ENCODE measurements at places on chromosomes 4 and X. TPM values are rescaled to one million over a fixed set of nuclear protein-coding genes. Genes with fewer than 3 reads are reported as not detected.

DNA sequence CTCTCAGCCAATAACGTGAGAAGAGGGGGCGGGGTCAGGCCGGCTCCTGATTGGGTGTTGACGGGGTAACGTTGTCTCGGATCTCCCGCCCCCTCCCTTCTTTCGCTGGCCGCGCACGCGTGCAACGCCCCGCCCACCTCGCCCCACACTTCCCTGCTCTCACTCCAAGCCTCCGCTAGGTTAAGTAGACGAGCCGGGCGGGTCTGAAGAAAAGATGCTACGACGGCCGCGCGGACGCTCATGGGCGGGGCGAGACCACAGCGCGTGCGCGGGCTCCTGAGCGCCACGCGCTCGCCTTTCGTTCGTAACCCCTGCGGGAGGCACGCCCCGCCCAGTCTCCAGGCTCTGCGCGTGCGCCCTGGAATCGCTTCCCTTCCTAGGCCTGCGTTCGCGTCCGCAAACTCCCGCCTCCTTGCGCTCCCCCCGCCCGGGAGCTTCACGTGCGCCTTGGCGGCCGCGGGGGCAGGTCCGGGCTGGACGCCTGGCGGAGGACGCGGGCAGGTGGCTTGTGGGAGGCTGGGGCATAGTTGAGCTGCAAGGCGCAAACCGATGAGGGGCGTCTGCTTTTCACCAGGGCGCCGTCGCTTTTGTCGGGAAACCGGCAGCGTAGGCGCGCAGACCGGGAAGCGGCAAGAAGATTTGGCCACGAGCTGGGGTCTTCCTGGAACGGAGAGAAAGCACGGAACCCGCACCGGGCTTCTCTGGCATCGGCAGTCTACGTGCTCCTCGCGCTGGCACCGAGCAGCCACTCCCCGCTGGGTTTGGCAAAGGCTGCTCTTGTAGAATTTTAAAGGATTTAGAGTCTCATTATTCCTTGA is 467 bp upstream of the PGRMC2 start:
- peaks cover 31% of the 10 kb centered on the region for H3K4me1 ChIP-seq
- H3K27me3 ChIP-seq: peaks cover 2% of the 10 kb centered on the region

DNA sequence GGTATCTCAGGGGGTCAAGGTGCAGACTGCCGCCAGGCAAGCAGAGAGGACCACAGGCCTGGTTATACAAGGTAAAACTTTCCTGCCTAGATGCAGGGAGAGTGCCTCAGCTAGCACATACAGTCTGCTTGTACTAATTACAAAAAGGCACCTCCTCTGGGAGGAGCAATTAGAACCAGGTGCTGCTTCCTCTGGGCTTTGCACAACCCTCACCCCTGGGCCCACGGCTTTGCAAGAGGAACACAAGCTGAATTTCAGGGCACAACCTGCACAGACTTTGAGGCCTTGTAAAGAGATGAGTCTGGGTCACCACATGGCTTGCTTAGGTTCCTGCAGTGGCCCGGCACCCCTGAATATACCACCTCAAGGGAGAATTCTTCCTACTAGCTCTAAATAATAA is 9.2 kb upstream of the CITED1 start:
- DNase-seq: no peak
- H3K4me3 ChIP-seq: no peak overlapping the region
- H3K27ac ChIP-seq: no peak overlapping the region

DNA sequence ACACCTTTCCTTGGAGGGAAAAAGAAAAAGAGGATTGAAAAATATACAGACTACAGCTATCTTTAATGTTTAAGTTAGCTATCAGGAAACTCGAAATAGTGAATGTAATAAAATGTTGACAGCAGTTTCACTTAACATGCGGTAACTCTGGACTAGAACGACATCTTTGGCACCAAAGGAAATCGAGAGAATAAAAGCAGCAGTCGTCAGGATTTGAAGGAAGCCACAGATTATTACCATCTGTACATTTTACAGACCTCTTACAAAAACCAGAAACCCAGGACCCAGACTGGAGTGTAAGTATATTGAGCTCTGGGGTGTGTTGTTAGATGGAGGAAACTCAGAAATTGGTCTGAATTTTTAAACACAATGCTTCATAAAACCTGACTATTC is 51.6 kb upstream of the STOX2 start:
- peaks cover 9% of the 10 kb centered on the region for H3K27me3 ChIP-seq
- no peak for DNase-seq
- no peak overlapping the region for H3K4me3 ChIP-seq
- H3K4me1 ChIP-seq: no peaks in the 10 kb centered on the region

- no peaks in the 10 kb centered on the region for H3K4me1 ChIP-seq
- DNase-seq: no peak
- no peak overlapping the region for H3K27ac ChIP-seq
- no peaks in the 10 kb centered on the region for H3K36me3 ChIP-seq
- no peaks in the 10 kb centered on the region for H3K27me3 ChIP-seq
Observed at GRCh38 chr4:138542191-138542776, 300.1 kb upstream of the SLC7A11 start.

GRCh38 chrX:101595739-101596419 is 21.9 kb downstream of the ARMCX6 start:
- no peak overlapping the region for H3K4me3 ChIP-seq
- H3K4me1 ChIP-seq: no peaks in the 10 kb centered on the region
- H3K27me3 ChIP-seq: peaks cover 14% of the 10 kb centered on the region

GRCh38 chrX:2517055-2517454 is 16.3 kb upstream of the DHRSX start:
- H3K4me3 ChIP-seq: no peak overlapping the region
- no peak overlapping the region for H3K27ac ChIP-seq
- H3K27me3 ChIP-seq: peaks cover 6% of the 10 kb centered on the region
- DNase-seq: no peak
- H3K36me3 ChIP-seq: no peaks in the 10 kb centered on the region

DNA sequence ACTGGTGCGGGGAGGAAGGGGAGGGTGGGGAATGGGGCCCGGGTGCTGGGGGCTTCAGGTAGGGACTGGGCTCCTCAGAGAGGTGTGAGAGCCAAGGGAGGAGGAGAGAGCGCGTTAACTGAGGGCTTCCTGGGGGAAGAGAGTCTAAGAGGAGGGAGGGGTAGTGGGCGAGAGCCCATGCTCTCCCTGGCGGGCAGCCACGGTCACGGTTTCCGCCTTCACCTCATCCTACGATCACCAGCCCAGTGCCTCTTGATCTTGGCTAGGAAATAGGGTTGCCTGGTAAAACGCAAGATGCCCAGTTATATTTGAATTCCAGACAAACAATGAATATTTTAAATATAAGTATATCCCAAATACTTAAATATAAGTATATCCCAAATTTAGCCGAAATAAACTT is 60.8 kb upstream of the GRPEL1 start:
- H3K27ac ChIP-seq: no peak overlapping the region
- no peak for DNase-seq
- no peaks in the 10 kb centered on the region for H3K27me3 ChIP-seq
- H3K4me3 ChIP-seq: no peak overlapping the region
- H3K4me1 ChIP-seq: no peaks in the 10 kb centered on the region
- no peaks in the 10 kb centered on the region for H3K36me3 ChIP-seq

DNA sequence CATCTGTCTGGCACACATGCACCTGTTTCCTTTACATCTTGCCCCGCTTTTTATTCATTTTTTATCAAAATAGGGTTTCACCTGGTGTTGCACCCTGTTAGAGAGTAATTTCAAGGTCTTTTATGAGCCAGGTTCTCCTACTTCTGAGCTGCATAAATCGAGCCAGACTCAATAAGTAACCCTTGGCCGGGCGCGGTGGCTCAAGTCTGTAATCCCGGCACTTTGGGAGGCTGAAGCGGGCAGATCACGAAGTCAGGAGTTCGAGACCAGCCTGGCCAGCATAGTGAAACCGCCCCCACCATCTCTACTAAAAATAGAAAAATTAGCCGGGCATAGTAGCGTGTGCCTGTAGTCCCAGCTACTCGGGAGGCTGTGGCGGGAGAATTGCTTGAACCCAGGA is 1.0 kb upstream of the PPP2R3B start:
- H3K4me3 ChIP-seq: peak overlapping the region; percentile 83
- H3K27me3 ChIP-seq: no peaks in the 10 kb centered on the region
- peaks cover 6% of the 10 kb centered on the region for H3K36me3 ChIP-seq
- peak overlapping the region; percentile 93 for H3K27ac ChIP-seq
- DNase-seq: no peak

DNA sequence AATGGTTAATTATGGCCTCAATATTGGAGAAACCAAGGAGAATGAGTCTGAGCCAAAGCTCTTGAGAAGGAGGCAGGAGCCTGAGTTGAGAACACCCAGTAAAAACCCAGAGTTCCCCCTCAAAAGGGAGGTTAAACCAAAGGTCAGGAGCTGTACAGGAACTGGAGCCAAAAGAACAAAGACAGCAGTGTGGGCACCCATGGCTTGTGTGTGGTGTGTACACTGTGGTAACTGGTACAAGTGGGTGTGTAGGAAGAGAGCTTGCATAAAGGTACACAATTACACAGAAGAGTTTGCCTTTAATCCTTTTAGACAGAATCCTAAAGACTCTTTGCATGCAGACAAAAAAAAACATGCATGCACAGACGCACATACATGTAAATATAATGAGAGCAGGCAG is 87.1 kb downstream of the IGSF1 start:
- no peak for DNase-seq
- no peak overlapping the region for H3K4me3 ChIP-seq
- H3K27me3 ChIP-seq: no peaks in the 10 kb centered on the region
- H3K4me1 ChIP-seq: no peaks in the 10 kb centered on the region
- H3K27ac ChIP-seq: no peak overlapping the region
- H3K36me3 ChIP-seq: no peaks in the 10 kb centered on the region

DNA sequence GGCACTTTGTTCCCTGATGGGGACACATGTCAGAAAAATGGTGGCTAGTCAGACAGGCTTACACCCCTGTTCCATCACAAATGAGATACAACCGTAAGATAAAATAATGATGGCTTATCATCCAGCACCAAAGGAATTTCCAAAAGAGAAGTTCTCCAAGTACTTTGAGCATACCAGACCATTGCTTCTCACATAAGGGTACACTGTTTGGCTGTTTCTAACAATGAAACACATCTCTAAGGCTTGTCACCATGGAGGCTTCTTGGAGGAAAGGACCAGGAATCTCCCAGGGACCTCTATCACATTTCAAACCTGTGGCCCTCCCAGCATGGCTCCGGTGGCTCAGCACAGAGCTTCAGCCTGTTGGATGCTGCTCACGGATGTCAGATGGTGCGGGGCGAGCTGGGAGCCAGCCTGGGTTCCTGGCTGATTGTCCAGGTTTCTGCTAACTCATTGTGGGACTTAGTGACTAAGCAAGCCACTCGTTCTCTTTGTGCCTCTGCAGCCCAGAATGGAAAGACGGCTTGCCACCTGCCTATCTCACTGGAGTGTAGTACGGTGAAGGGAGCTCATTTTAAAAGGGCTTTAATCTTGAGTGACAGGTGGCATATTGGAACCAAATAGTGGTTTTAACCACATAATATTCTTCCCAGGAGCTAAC is 54.5 kb downstream of the FHDC1 start:
- H3K36me3 ChIP-seq: no peaks in the 10 kb centered on the region
- DNase-seq: no peak
- no peaks in the 10 kb centered on the region for H3K4me1 ChIP-seq
- no peak overlapping the region for H3K4me3 ChIP-seq
- H3K27me3 ChIP-seq: no peaks in the 10 kb centered on the region

- H3K27ac ChIP-seq: no peak overlapping the region
- H3K27me3 ChIP-seq: no peaks in the 10 kb centered on the region
- no peaks in the 10 kb centered on the region for H3K36me3 ChIP-seq
- H3K4me3 ChIP-seq: no peak overlapping the region
Observed at GRCh38 chr4:137663251-137664045, 131.2 kb upstream of the PCDH18 start.

The SRD5A3 gene
- 12.0 TPM for total RNA-seq

The CITED1 gene
- total RNA-seq: not detected

The GDPD2 gene
- total RNA-seq: 0.23 TPM

The CPZ gene
- total RNA-seq: 0.75 TPM

The ZNF827 gene
- total RNA-seq: 10.3 TPM

The AMTN gene
- not detected for total RNA-seq

The PRDM8 gene
- total RNA-seq: 18.9 TPM

The LRAT gene
- not detected for total RNA-seq

The ADAM29 gene
- not detected for total RNA-seq

The CLIC2 gene
- total RNA-seq: 0.50 TPM

The FREM3 gene
- not detected for total RNA-seq

The PITX2 gene
- 0.13 TPM for total RNA-seq
